ENCODE measurements at places on chromosomes 3 and 15.

- no peak for DNase-seq
- H3K4me3 ChIP-seq = peak overlapping the region; percentile 55
- no peaks in the 10 kb centered on the region for H3K27me3 ChIP-seq
- no peaks in the 10 kb centered on the region for H3K4me1 ChIP-seq
- H3K36me3 ChIP-seq = no peaks in the 10 kb centered on the region
Measured at GRCh38 chr3:73215281-73215680, 153.8 kb downstream of the EBLN2 start.

- H3K27ac ChIP-seq = no peak overlapping the region
- H3K27me3 ChIP-seq = no peaks in the 10 kb centered on the region
- H3K36me3 ChIP-seq = no peaks in the 10 kb centered on the region
- DNase-seq = no peak
- no peak overlapping the region for H3K4me3 ChIP-seq
Measured at GRCh38 chr3:180330440-180330839, 271.5 kb upstream of the TTC14 start.

GRCh38 chr3:11327619-11328018 is 55.4 kb downstream of the ATG7 start:
- H3K4me1 ChIP-seq = peaks cover 3% of the 10 kb centered on the region
- no peaks in the 10 kb centered on the region for H3K27me3 ChIP-seq
- no peak overlapping the region for H3K4me3 ChIP-seq
- H3K27ac ChIP-seq = no peak overlapping the region
- H3K36me3 ChIP-seq = peaks cover 35% of the 10 kb centered on the region

- no peaks in the 10 kb centered on the region for H3K27me3 ChIP-seq
- no peak overlapping the region for H3K27ac ChIP-seq
- DNase-seq = no peak
Measured at GRCh38 chr3:183108001-183108449, 8.7 kb upstream of the MCCC1 start.

DNA sequence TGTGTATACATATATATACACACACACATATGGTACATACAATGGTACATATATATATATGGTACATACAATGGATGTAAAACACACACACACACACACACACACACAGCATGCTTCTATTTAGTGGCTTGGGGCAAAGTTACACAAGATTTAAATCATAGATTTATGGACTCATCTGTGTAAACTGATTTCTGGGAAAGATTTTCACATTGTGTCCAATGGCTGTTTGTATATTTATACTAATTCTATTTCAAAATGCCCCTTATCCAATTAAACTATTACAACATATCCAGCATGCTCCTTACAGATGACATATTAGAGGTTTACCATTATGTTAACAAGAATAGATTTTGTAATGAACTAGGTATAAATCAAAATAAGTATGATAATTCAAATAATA is 94.9 kb downstream of the ANO10 start:
- H3K4me1 ChIP-seq = peaks cover 1% of the 10 kb centered on the region
- no peak for DNase-seq
- H3K27me3 ChIP-seq = no peaks in the 10 kb centered on the region
- no peak overlapping the region for H3K4me3 ChIP-seq
- H3K27ac ChIP-seq = no peak overlapping the region

All from mesenchymal stem cell (in vitro differentiated cells and primary cell).